A549 (cell line): ENCODE measurements at places on chromosomes 3 and 15.

DNA sequence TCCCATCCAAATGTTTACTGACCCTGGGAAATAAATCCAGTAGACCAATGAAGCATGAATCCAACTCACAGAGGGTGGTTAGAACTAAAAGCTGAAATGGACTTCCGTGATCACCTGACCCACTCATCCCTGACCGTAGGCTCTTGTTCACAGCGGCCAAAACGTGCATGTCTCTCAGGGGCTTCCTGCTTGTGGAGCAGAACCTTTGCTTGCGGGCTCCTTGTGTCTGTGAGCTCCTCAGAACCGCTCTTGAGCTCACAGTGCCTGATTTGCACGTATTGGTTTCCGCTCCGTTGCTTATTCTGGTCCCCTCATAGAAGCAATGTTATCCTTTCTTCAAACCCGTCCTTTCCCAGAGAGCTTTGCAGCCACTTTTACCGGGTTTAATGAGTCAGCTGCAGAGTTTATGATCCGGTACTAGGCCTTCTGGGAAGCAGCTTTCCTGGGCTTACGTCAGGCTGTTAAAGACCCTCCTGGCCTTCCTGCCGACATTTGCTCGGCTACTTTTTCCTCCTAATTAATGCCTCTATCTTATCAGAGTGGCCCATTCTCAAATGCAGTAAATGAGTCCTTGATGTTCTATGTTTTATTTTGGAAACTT lies 35.4 kb downstream of the LIPC start:
- no peak for DNase-seq

- no peak for DNase-seq
These were observed 54.0 kb downstream of the TIPARP start for GRCh38 chr3:156728267-156728985.

DNA sequence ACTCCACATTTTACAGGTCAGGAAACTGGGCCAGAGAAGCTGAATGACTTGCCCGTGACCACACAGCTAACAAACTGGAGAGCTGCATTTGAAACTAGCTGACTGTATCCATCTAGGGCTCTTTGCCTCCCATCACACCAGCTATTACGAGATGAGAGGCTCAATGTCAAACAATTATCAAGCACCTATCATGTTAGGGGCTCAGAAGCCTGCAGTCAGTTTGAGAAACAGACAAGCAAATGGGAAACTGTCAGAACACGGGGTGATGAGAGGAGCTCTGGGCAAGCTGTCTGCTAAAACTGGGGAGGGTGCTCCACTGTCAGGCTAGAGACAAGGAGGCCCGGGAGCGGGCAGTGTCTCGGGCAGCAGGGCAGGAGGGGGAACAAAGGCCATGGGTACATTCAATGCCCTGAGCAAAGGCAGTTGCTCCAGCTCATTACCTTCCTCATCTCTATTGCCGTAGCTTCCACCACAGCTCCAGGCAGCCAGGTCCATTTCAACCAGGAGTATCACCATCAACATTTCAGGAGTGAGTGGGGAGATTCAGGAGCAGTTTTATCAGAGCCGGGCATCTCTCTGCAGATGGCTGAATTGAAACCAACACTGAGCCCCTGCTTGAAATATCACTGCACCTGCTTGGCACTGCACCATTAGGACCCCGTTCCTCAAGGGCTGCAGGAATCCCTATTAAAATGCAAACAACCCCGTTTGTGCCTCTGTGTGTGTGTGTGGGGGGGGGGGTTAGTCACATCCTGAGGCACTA lies 122.6 kb downstream of the RAB11A start:
- no peak for DNase-seq

DNA sequence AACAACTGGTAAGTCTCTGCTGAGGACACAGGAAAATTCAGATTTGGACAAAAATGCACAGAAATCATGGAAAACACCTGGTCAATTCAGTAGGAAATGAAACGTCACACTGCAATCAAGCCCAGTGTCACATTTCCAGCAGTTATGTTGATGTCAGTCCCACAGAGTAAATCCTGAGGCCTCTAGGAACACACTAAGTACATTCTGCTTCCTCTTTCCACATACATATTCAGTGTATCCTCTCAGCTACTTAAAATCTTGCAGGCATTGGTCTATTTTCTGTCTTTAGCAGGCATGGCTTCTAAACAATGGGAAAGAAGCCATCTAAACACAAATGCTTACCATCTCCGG lies 207.8 kb downstream of the PLCL2 start:
- DNase-seq = no peak

GRCh38 chr3:76378789-76379188 lies 593.4 kb upstream of the ZNF717 start:
- no peak for DNase-seq

GRCh38 chr3:37456270-37456708 lies 281.9 kb upstream of the LRRFIP2 start:
- no peak for DNase-seq

GRCh38 chr3:179452176-179452564 lies 900 bp upstream of the GNB4 start:
- no peak for DNase-seq

GRCh38 chr15:40340740-40341400 lies at the start of gene CCDC9B:
TSS of gene CCDC9B (minus strand) at chr15:40340939. CDS start at chr15:40340819, 120 bp downstream.
- DNase-seq = peak; percentile 69

GRCh38 chr3:150345021-150345538 lies 63.0 kb upstream of the TSC22D2 start:
- DNase-seq = peak; percentile 90

GRCh38 chr15:25707656-25708365 lies 155.3 kb downstream of the ATP10A start:
- no peak for DNase-seq

- DNase-seq = no peak
These were observed 36.1 kb downstream of the SELENOT start for GRCh38 chr3:150639262-150639661.

- DNase-seq = no peak
These were observed 1.8 kb downstream of the MUC4 start for GRCh38 chr3:195809796-195810454.

DNA sequence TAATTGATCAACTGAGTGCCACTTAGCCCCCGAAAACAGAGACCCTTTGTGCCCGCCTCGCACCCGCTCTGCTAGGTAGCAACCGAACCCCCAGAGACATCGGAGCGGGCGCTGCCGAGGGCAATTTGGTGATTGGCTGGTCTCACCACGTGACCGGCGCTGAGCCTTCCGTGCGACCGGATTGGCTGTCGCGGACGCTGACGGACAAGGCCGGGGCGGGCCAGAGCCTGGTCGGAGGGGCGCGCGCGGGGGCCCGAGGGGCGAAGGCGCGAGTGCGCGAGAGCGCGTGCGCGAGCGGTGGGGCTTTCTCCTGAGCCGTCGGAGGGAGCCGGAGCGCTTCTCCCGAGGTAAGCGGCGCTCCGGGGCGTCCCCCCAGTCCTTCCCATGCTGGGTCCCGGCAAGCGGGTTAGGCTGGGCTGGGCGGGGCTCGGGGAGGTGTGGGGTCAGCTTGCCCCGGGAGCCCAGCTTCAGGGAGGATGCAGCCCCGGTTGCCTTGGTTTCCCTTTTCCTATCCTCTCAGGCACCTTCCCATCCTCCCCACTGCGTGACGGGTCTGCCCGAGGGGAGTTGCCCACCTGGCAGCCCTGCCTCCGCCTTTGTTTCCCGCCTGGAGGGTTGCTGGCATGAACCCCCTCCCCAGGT lies at the start of gene TMEM108:
Gene TMEM108 (plus strand): TSS at position 303 of the 642 bp plus-strand sequence.
- peak; percentile 73 for DNase-seq

DNA sequence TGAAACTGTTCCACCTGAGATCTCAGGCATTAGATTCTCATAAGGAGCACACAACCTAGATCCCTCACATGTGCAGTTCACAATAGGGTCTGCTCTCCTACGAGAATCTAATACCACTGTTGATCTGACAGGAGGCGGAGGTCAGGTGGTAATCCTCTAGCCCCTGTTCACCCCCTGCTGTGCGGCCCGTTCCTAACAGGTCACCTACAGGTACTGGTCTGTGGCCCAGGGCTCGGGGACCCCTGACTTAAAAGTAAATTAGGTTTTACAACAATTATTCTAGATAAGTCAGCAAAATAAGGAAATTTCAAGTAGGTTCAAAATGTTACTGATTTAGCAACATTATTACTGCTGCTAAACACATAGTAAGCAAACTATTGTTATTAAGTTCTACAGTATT lies 58.2 kb downstream of the CFAP20DC start:
- no peak for DNase-seq

GRCh38 chr15:64182859-64183370 lies 20.1 kb upstream of the PPIB start:
- DNase-seq = no peak

DNA sequence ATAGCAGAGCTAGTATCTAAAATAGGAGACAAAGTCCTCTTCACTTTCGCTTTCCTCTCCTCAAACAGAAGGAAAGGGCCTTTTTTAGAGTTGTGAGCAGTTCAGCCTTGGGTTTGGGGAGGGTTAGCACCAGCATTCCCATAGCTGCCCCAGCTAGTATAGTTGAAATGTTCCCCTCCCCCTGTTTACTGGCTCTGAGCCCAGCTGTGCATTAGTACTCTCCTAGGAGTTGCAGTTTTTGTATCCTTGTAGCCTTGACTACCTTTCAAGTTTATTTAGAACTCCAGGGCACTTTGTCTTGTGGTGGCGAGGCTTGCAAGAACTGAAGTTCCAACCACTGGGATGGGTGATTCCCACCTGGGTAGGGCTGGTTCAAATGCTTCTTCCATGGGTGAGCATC lies 245.1 kb upstream of the NAALADL2 start:
- DNase-seq = no peak

GRCh38 chr3:131743126-131743525 lies 240.4 kb upstream of the MRPL3 start:
- DNase-seq = no peak

DNA sequence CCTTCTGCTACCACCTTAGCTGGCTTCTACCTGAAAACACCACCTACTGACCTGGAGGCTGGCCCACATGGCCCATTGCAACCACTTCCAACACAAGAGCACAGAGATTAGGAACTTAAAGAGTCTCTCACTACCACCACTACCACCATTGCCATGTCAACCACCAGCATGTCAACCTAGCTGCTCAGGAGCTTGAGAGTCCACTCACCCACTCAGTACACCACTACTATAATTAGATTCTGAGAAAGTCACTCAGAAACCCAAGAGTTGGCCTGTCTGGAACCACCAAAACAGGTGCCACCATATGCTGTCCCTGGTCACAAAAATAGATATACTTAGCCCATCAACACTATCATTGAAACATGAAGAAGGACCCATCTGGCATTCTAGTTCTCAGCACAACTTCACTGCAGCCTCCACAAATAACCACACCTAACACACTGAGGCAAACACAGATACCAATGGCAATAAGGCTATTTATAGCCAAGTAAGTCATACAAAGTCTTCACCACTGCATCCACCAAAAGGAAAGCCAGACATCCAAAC lies 806.7 kb upstream of the EPHA6 start:
- DNase-seq = no peak

DNA sequence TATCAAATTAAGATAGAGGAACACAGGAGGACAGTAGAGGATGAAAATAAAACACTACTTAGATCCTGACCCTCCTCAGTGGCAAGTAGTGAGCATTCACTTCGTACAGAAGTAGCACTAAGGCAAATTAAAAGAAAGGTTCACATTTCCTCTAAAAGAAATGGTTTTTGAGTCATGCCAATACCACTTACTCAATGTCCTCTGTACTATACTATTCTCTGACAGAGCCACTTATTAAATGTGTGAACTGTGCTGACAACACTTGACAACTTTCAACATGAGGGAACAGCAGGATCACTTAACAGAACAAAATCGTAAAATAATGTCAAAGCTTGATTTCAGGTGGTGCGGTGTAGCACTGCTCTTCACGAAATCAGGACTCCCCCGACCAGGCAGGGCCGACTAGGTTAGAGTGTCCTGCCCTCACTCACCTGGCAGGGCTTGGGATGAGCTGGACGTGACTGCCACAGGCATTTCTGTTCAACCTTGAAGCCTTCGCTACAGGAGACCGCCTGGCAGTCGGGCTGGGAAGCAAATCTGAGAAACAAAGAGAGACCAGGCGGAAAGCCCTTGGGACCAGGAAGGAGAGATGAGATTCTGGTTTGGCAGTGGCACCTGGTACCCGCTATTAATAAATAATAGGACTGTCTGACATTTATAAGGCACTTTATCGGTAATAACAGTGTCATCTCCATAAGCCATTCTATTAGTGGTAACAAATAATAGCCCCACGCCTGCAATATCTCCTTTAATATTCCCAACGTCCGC lies 611 bp upstream of the SLC27A2 start:
- DNase-seq = no peak

GRCh38 chr3:73046195-73046594 lies 15.3 kb upstream of the EBLN2 start:
- DNase-seq = no peak

DNA sequence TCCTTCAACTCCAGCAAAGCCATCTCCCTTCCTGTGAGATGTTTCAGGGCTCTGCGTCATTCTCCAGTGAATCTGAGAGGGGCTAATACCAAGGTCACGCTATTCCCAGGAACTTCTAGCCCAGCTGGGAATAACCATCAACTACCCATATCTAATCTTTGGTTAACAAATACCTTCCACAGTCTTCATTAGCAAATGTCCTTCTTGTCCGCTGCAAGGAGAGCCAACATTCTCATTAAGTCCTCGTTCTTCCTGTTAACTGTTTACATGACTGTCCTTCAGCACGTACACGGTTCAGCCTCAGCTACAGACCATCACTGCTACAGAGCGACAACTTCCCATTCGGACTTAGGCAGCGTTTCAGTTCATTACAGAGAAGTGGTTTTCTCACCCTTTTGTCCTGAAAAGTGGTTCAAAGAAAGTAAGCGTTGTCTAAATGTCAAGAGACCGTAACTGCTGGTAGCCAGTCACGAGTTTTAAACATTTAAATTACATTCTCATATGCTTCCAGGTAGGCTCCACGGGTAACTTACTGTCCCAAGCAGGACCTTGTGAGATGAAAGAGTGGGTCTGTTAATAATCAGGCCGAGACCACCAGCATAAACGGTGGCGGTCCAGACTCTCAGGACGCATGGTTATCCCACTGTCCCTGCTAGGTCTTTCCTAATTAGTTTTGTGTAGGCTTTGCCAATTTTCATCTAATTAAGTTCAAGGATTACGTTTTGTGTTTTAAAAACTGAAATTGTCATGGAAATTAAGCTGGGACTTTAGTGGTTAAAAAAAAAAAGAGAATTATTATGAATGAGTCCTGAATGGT lies 63.8 kb downstream of the CHSY1 start:
- no peak for DNase-seq

- DNase-seq = no peak
These were observed 56.8 kb downstream of the APBA2 start for GRCh38 chr15:28942571-28942970.

DNA sequence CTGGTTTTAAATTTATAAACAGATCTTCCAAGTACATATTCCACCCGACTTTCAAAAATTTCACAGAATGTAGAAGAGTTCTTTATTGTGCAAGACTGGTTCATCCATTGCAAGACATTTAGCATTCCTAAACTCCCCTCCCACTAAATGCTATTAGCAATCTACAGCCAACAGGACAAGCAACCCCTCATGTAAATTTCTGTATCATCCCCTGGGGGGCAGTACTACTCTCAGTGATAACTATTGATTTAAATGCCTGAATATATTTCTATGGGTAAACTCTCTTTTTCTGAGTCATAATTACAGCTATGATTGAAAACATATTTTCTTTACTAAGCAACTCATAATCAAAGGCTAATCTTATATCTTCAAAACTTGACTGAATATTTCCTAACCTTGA lies 10.7 kb upstream of the SLC15A2 start:
- peak; percentile 35 for DNase-seq
